LHCN-M2 (cell line): ENCODE measurements at places on chromosomes 4 and X.
A peak's percentile ranks its signal among the peaks of the same experiment; 100 is the strongest.

- no peak for DNase-seq
These were observed 79.5 kb downstream of the STOX2 start for GRCh38 chr4:183984566-183984965.

DNA sequence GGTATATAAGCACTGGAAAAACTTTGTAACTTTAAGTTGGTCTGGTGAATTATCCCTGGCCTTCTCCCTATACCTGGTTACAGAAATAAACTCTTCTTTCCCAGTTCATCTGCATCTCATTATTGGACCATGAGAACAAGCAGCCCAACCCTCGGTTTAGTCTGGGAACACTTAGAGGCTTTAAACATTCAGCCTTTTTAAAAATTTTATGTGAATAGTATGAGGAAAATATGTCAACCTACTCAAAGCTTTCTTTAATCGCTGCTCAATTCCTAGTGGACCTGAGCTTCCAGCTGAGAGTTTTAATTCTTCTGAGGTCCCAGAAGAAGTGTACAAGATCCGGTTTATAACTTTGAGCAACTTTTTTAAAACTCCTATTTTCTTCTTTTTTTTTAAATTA, 358.6 kb upstream of the NOCT start:
- DNase-seq, result no peak

DNA sequence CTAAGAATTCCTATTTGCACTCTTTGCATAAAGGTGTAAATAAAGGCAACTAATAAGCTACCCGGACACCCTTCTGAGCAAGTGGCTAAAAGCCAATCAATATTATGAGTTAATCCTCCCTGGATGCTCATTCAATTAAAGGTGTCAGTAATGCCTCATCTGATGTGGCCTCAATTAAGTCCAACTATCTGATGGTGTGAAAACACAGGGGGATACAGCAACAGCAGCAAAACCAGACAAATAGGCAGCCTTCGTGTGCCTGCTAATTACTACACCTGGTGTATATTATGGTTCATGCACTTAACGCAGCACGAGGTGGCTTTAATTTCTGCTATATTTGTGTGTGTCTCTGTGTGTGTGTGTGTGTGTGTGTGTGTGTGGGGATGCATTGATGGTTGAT, 244.4 kb downstream of the DCLK2 start:
- no peak for DNase-seq

- no peak for DNase-seq
These were observed 13.8 kb upstream of the SLC2A9 start for GRCh38 chr4:10035130-10035529.

GRCh38 chr4:74886484-74886883, 46.4 kb upstream of the PARM1 start:
- peak; percentile 23 for DNase-seq

- DNase-seq, result no peak
These were observed 28.8 kb upstream of the PPP2R2C start for GRCh38 chr4:6501171-6501570.

DNA sequence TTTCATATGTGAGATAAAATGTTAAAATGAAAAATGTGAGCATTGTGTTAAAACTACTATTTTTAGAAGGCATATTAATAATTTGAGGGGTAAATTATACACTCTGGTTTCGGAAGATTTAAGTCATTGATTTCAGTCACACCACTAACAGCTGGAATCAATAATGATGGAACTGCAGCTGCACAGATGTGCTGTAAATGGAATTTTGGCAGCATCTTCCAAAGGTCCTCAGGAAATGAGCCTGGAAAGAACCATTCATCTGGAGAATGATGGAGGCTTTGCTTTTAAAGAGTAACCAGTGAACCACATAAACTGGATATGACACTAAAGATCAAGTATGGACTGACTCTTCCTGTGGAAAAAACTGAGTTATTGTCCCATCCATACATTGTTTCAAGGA, 759.0 kb upstream of the EPHA5 start:
- DNase-seq, result no peak

DNA sequence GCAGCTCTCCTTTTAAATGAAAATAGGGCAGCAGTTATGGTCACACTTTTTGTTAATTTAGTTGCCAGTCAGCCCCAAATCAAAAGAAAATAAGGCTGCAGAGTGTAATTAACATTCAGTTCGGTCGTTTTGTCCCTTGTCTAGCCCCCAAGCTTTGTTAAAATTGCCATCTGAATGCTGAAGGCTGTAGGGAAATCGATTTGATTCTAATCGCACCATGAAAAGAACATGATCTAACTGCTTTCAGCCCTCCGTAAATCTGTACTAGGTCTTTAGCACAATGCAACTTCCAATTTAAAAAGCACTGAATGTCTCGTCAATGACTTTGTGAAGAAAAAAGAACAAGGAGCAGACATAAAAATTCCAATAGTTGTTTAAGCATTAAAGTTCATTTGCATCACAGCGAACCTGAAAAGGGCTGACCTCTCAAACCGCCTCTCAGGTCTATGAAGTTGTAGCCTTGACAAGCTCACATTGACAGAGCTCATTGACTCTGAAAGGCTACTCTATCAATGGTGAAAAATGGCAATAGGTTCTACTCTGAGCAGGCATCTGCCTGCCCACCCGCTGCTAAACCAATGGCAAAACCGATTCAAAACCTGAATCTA, 48.9 kb downstream of the CHIC2 start:
- no peak for DNase-seq

- no peak for DNase-seq
These were observed 25.6 kb downstream of the PTTG2 start for GRCh38 chr4:37985730-37986275.

DNA sequence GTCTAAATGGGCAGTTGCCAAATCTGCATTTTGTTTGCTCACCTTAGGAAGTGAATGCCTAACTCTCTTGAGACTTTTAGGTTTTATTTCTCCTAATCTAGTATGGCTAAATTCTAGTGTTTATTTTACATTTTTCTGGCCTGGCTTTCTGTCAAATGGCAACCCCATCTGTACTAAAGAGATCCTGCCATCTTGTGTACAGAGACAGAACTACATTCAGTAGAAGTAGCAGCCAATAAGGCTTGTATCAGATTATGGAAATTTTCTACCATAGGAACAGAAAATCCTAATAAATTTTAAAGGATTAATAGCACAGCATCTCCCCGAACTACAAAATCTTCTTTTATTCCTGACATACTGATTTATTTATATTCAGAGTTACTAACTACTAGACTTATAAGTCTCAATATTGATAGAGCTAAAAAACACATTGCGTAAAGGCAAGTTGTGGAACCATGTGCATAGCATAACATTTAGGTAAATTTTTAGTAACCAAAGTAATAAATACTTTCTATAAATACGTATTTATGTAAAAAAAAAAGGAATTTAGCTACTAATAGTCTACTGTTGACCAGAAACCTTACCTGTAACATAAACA, 45.5 kb downstream of the TMEM144 start:
- peak; percentile 57 for DNase-seq

DNA sequence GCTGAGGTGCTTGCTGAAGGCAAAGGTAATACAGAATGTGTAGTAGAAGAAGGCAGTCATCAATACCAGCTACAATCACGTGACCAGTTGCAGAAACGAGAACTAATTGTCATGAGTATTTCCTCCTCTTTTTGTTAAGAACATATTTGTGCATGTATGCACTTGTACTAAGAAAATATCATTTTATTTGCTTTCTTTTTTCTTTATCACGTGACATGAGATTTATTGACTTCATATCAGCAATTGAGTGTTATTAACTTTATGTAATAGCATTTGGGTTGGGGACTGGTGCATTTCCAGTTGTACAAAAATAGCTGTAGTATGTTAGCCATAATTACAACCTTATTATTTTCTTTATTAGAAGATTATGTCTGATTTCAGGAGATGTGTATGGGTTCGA, 90.0 kb downstream of the MAGEE1 start:
- no peak for DNase-seq

- DNase-seq, result peak; percentile 32
These were observed at the start of gene SLC6A8 for GRCh38 chrX:153687121-153688039. SLC6A8 (plus strand) TSS chrX:153687926; CDS start chrX:153688575, 649 bp downstream.

- DNase-seq, result peak; percentile 77
These were observed 8.4 kb downstream of the APBB2 start for GRCh38 chr4:41205854-41206460.

DNA sequence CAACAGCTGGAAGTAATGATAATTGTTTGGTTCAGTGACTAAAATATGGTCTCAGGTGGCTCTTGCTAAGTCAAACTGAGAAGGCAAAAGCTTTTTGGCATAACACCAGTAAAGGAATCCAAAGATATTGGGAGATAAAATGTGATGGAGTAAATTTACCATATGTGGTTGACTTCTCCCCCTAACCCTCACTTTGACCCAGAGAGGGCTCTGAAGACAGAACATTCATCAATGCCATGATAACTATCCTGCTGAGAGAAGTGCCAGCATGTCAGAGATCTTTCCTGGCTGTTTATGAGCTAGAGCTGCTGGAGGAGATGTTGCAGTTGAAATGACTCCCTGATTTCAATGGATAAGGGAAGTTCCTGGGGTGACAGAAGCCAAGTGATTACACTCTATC, 213.4 kb downstream of the SPCS3 start:
- no peak for DNase-seq

GRCh38 chr4:62454535-62454934, 1254.4 kb downstream of the ADGRL3 start:
- DNase-seq, result no peak

- peak; percentile 69 for DNase-seq
These were observed 111.4 kb upstream of the TTC29 start for GRCh38 chr4:147056940-147057610.

GRCh38 chrX:18389966-18390365, 35.4 kb upstream of the CDKL5 start:
- no peak for DNase-seq

DNA sequence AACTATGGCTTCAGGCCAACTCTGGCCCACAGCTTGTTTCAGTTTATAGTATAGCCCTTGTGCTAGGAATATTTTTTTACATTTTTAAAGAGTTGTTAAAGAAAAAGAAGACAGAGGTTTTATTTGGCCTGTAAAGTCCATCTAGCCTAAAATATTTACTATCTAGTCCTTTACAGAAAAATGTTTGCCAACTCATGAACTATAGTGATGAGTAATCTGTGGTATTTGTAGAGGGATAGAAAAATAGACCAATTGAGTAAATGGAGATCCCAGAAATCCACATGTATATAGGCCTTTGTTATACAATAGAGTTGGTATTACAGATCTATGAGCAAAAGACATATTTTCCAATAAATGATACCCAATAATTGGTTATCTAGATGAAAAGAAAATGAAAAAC, 288.7 kb downstream of the PRDM5 start:
- DNase-seq, result peak; percentile 7

DNA sequence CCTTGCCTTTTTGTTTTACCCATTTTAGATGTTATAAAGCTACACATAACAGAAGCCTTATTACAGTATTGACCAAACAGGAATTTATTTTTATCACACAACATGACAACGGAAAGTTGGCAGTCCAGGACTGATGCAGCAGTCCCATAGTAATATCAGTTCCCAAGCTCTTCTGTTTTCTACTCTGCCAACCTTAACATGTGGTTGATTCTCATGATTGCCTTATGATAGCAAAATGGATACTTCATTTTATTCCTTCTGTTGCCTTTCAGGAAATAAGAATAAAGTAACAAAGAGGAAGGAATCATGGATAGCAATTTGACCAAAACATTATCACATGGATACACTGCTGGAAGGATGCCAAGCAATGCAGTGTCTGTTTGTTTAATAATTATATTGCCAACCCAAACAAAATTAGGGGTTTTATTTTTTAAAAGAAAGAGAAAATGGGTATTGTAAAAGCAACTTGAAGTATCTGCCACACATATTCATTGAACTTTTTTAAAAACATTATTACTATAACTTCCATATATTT, 275.7 kb downstream of the STPG2 start:
- DNase-seq, result no peak

- no peak for DNase-seq
These were observed 39.2 kb upstream of the GPR78 start for GRCh38 chr4:8540991-8541390.

- DNase-seq, result no peak
These were observed 68.7 kb upstream of the TEX13D start for GRCh38 chrX:124263743-124264142.

DNA sequence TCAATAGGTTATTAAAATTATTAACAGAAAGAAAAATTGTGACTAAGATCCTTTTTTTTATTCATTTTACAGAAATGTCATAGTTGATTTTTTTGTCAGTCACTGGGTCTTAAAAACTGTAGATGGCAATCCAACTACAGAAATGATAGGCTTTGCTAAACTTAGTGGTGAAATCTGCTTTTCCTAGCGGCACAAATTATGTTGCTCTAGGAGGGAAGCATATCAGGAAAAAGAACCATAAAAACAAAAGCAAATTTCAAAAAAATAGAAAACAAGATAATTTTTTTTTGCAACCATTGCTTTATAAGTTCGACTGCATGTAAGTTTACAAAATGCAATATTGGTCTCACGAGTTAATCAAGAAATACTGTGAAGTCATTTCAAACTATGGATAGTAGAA, 443.5 kb upstream of the IGFBP7 start:
- no peak for DNase-seq

DNA sequence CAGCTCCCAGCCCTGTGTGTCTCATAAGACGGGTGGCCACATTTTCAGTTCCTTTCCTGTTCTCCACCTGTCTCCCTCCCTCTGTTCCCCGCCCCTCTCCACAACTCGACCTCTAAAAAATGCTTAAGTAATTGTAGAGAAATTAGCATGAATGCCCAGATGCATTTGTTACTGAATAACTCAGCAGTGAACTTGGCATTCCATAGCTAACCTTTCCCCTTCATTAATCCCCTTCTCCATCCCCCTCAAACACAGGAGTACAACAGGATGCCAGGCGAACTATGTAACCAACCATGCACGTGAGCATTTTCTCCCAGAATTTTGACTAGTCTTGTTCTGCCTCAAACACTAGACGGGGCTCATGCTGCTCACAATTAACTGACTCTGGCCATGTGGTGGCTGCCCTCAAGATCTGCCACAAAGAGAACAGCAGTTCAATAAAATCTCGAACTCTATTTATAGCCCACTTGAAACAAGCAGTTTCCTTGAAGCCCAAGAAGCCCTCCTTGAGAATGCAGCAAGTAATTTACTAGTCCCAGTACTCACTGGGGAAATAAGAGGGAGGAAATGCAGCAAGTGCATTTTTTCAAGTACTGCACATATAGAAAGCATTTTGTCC, 351.2 kb downstream of the ARHGAP24 start:
- peak; percentile 94 for DNase-seq

DNA sequence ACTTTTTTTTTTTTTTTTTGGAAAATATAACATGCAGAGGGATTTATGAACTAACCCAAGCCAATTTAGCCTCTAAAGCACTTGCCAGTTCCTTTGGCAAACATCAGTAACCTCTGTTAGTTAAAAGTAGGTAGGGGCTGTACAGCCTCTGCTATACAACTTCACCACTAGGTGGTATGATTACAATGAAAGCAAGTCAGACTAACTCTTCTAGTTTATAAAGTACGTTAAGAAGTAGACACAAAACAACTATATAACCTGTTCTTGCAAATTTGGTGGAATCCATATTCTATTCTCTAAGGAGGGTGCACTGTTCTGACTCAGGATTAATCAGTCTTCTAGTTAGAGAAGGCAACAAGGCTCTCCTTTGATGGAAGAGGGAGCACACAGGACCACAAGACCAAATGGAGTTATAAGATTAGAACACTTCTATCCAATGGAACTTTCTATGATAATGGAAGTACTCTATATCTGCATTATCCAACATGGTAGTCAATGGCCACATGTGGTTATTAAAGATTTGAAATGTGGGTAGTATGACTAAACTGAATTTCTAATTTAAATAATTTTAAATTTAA, 12.8 kb downstream of the AIMP1 start:
- DNase-seq, result peak; percentile 50
